NCI-H1105 (cell line): ENCODE measurements at places on chromosomes 3 and 15.
A peak's percentile ranks its signal among the peaks of the same experiment; 100 is the strongest.

DNA sequence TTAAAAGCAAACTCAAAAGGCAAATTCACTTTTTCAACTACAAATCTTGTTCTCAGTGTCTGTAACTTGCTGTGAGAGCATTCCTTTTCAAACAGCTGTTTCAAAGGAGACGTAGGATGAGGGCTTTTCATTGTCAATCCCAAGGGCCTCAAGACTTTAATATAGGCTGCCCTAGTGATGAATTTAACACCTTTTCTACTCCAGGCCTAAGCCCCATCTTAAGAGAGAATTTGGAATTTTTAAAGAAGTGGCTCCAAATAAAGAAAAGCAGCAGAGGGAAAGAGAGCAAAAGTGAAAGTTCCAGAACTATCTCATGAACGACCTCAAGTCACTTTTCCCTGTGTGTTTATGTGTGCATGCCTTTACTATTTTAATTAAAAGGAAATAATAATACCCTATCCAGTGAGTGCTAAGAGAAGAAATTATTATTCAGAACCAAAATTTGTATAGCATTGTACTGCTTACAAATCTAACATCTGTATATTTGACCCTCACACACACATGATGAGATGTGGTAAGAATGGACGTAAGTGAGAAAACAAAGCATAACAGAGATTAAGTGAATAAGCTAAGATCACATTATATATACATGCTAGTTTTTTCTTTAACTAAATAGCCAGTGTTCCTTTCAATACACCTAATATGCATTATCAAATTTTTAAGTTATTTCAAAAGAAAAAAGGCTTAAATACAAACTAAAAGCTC, 196.4 kb downstream of the VGLL3 start:
- DNase-seq: no peak

DNA sequence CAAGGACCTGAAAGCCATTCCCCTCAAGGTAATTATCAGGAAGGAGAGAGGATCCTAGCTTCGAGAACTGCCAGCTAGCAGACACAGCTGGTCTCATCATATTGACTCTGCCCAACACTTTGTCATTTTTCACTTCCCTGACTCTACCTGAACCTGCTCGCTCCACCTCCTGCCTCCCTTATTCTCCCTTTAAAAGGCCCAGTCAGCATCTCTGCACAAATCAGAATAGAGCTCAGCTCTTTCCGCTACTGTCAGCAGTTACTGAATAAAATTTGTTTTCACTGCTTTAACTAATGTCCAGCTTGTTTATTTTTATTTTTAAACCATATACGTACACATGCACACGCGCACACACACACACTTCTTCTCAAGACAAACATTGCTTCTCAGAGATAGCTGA, 57.2 kb upstream of the MCF2L2 start:
- no peak for DNase-seq

DNA sequence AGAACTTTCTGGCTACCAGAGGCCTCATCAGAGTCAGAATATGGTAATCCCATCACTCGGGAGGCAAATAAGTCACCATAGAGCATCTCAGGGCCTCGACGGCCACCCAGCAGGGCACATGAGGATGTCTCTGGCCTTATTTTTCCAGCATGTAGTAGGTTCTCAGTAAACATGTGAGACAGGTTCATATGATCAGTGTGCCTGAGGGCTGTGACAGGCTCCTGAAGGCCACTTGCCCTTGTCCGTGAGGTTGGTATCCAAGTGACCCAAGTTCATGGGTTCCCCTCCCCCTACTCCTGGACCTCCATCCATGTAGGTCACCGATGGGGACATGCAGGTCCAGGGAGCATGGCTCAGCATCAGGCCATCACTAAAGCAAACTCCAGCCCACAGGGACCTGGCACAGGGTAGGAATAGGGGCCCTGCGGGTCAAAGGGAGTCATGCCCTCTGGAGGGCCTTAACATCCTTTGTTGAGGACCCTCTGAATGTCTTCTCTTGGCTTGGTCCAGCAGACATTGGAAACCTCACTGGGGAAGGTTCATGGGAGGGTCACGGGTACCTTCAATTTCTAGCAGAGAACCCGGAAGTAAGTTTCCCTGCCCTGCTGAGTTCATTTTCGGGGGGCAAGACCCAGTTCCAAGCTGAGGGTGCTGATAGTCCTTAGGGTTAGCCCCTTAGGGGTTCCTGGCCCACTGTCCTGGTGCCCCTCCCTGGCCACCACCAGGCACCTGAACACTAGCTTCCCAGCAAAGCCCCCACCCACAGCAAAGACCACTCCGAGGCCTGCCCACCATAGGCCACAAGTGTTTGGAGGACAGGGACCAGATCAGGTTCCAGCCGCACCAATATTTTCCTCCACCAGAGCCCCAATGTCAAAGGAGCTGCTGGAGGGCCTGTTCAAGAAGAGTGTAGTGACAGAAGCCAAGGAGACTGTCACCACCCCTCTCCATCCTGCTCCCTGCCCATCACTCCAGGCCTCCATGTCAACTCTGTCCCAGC, 61.1 kb downstream of the ZNF445 start:
- DNase-seq: no peak

- DNase-seq: no peak
These were observed 8.8 kb upstream of the SH3BP5 start for GRCh38 chr3:15341030-15341726.

DNA sequence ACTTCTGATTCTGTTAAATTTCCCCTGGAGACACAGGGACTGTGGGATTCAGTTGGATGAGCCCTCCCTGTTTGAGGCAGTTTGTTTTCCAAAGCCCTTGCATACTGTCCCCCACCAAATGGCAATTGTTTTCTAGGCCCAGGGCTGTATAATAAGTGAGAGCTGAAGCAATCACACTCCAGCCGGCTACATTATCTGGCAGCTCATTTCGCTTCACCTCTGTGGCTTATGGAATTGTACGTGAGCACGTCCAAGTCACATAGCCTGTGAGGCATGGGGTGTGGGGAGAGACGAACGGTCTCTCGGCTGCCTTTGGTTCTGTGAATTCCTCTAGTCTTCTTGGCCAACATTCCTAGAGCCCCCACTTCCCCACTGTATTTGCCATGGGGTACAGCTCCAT, 10.7 kb downstream of the RBP2 start:
- DNase-seq: no peak

GRCh38 chr15:65885668-65886218, 16.5 kb downstream of the RAB11A start:
- DNase-seq: no peak

DNA sequence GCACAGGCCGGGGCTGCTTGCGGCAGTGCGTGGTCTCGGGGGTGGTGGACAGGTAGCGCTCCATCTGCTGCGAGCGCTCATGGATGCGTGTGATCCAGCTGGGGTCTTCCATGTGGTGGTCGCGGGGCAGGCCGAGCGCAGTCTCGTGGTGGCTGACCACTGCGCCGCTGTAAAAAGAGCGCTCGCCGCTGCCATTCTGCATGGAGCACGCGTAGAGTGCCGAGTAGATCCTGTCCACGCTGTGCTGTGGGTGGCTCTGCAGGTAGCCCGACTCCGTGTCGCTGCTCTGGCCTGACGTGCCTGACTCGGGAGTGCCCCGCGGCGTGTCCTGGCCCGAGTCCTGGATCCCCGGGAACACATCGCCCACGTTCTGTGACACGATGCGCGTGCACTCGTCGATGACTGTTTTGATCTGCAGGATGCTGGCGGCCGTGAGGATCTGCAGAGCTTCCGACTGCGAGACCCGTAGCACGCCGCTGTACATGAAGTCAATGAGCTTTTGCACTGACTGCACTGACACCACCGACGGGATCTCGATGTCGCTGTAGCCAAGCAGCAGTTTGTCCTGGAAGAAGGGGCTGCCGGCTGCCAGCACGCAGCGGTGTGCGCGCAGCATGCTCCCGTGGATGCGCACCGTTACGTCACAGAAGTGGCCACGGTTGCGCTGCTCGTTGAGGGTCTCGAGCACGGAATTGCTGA, 57.4 kb downstream of the TIGIT start:
- no peak for DNase-seq

GRCh38 chr3:61078048-61078752, 173.1 kb downstream of the FHIT start:
- DNase-seq: no peak

- DNase-seq: no peak
These were observed 285.7 kb downstream of the LRTM1 start for GRCh38 chr3:54642147-54642546.

DNA sequence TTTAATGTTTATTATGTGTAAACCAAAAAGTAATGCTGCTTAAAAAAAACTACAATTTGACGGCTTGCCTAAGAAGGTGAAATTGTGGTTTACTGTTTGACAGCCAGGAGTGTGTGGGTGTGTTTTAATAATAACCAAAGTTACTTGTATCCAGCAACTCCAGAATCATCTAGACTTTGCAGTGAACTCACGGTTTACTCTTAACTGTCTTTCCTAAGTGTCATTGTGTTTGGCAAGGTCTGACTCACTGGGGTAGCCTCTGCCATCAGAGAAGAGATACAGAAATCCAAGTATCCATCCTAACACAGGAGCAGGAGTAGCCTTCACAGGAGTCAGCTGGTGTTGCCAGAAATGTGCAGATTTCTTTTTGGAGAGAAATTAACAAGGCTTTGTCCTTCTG, 151.1 kb downstream of the CTNNB1 start:
- no peak for DNase-seq

DNA sequence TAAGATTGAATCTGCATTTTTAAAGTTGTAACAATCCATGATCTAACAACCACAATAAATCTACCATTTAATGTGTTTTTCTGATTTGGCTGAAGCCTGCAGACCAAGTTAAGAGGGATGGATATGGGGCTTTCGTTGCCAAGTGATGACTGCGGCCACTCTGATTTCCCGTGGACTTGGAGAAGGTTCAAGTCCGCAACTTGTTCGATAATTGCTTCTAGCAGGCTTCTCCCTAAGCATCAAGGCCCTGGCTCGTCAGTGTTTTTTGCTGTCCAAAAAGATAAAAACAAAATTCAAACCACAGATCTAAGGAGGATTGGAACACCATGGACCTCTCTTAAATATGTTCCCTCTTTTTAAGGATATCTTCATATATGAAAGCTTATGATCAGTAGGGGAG, 256.6 kb downstream of the CNTN3 start:
- no peak for DNase-seq

- no peak for DNase-seq
These were observed 66.7 kb upstream of the STXBP5L start for GRCh38 chr3:120841264-120841663.

GRCh38 chr15:58568157-58568571, 136.4 kb downstream of the LIPC start:
- peak; percentile 37 for DNase-seq

- DNase-seq: no peak
These were observed 66.0 kb upstream of the GOLIM4 start for GRCh38 chr3:168161696-168162095.

GRCh38 chr15:71639471-71639870, 170.9 kb upstream of the NR2E3 start:
- no peak for DNase-seq

GRCh38 chr3:124469555-124469954, 260.7 kb upstream of the UMPS start:
- DNase-seq: no peak

DNA sequence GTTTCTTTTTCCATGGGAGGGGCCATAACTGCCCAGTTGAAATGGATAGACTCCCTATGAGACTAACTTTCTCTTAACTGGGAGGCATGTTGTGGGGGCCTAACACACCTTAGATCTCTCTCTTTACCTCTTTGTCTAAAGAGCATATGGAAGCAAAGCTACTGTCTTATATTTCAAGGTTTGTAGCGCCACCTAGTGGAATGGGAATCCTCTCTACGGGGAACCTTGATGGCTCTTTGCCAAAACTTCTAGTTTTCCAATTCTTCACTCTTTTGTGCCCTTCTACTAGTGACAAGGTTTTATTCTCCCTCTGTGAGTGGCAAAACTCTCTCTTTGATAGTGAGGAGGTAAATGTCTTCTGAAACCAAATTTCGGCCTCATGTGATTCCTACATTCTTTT, 1030.4 kb upstream of the CADM2 start:
- DNase-seq: no peak

GRCh38 chr15:63380151-63380807, 1.4 kb downstream of the CA12 start:
- no peak for DNase-seq

- DNase-seq: no peak
These were observed 301.6 kb upstream of the MANF start for GRCh38 chr3:51083490-51083889.

DNA sequence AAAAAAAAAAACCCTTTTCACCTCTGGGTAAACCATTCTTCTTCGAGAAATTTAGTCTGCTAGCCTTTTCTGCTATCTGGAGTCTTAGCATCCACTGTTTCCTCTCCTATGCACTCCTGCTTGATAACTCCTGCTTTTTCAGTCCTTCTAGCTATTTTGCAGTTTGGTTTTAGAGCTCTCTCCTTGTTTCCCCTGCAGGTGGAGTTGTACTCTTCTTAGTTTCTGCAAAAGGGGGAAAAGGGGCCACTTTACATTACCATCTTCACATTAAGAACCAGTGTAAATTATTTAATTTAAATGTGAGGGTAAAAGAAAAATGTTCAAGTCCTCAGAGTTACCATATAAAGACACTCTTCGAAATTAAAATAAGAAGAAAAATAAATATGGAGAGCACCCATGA, 23.6 kb upstream of the MYLK start:
- DNase-seq: no peak

DNA sequence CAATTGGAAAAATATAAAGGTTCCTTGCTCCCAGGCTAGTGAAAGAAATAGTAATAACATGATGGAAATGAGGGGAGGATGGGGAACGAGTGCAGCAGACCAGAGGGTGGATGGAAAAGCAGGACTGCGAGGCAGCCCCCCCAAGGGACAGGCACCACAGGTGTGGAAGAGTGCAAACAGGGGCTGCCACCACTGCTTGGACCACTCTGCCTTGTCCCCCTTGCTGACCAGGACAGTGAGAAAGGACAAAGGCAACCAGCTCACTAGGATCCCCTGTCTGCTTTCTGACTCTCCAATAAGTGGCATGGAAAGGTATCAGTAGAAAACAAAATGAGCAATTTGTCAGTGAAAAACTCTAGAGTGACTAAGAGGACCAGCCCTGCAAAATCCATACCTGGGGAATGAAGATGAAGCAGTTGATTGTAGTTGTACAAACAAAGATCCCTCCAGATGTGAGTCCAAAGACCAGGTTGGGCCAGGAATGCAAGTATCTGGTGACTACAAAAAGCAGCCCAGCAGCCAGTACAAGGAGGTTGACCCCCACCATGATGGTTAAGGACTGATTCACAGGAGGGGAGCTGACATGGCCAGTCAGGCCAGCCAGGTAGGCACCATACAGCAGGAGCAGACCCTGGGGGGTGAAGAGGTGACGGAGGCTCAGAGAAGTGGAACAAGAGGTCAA, 86.6 kb upstream of the GSK3B start:
- no peak for DNase-seq
